Activated T-cell treated with anti-CD3 and anti-CD28 coated beads, Interleukin-2, amount 50 U/mL, for 24 hours (primary cell): ENCODE measurements at places on chromosomes 5 and 9.

GRCh38 chr5:515273-515836, 8.9 kb downstream of the SLC9A3 start:
- no peak overlapping the region for H3K4me3 ChIP-seq
- H3K27ac ChIP-seq: no peak overlapping the region
- H3K4me1 ChIP-seq: no peaks in the 10 kb centered on the region
- DNase-seq: no peak
- H3K27me3 ChIP-seq: peaks cover 44% of the 10 kb centered on the region

GRCh38 chr5:16565118-16565517, 51.7 kb downstream of the RETREG1 start:
- H3K27ac ChIP-seq: no peak overlapping the region
- H3K27me3 ChIP-seq: no peaks in the 10 kb centered on the region
- H3K4me1 ChIP-seq: peaks cover 43% of the 10 kb centered on the region
- no peak for DNase-seq
- H3K36me3 ChIP-seq: peaks cover 66% of the 10 kb centered on the region

- H3K27me3 ChIP-seq: no peaks in the 10 kb centered on the region
- peaks cover 7% of the 10 kb centered on the region for H3K4me1 ChIP-seq
- no peak overlapping the region for H3K4me3 ChIP-seq
- H3K27ac ChIP-seq: no peak overlapping the region
- H3K36me3 ChIP-seq: no peaks in the 10 kb centered on the region
- no peak for DNase-seq
Observed at GRCh38 chr9:72464857-72465592, 56.4 kb upstream of the TMC1 start.

- no peak overlapping the region for H3K27ac ChIP-seq
- no peaks in the 10 kb centered on the region for H3K36me3 ChIP-seq
- H3K27me3 ChIP-seq: no peaks in the 10 kb centered on the region
- no peak overlapping the region for H3K4me3 ChIP-seq
- no peaks in the 10 kb centered on the region for H3K4me1 ChIP-seq
Observed at GRCh38 chr9:13269589-13270452, 9.7 kb downstream of the MPDZ start.

- H3K27ac ChIP-seq: peak overlapping the region; percentile 99
- peaks cover 79% of the 10 kb centered on the region for H3K36me3 ChIP-seq
- DNase-seq: no peak
- H3K4me1 ChIP-seq: peaks cover 62% of the 10 kb centered on the region
Observed at GRCh38 chr5:74766418-74766848, 484 bp downstream of the GFM2 start.

GRCh38 chr9:11874414-11874813, 818.8 kb upstream of the TYRP1 start:
- H3K4me1 ChIP-seq: no peaks in the 10 kb centered on the region
- no peak for DNase-seq
- H3K4me3 ChIP-seq: no peak overlapping the region
- H3K27ac ChIP-seq: no peak overlapping the region

DNA sequence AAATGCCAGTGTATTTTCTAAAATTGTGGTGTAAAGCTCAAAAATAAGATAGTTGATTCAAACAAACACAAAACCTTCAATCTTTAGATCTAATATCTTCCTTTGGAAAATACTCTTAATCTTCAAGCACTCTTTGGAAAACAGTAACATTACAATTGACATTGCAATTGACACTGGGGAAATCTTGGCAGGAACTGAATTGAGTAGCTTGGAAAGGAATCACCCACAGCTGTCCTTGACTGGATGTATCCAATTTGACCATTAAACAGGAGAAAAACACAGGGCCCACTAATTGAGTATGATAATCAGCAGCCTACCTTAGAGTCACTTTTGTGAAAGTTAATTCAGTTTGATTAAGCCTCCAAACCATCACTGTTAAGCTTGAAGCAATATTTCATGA, 776.7 kb downstream of the DTWD2 start:
- H3K4me3 ChIP-seq: no peak overlapping the region
- DNase-seq: no peak
- no peak overlapping the region for H3K27ac ChIP-seq
- no peaks in the 10 kb centered on the region for H3K36me3 ChIP-seq

- H3K4me3 ChIP-seq: no peak overlapping the region
- H3K27me3 ChIP-seq: no peaks in the 10 kb centered on the region
- H3K27ac ChIP-seq: no peak overlapping the region
- peaks cover 4% of the 10 kb centered on the region for H3K4me1 ChIP-seq
- H3K36me3 ChIP-seq: no peaks in the 10 kb centered on the region
- no peak for DNase-seq
Observed at GRCh38 chr9:37551888-37552287, 24.3 kb downstream of the FBXO10 start.
